WTC11 (cell line): ENCODE measurements at places on chromosomes 13 and 19.

DNA sequence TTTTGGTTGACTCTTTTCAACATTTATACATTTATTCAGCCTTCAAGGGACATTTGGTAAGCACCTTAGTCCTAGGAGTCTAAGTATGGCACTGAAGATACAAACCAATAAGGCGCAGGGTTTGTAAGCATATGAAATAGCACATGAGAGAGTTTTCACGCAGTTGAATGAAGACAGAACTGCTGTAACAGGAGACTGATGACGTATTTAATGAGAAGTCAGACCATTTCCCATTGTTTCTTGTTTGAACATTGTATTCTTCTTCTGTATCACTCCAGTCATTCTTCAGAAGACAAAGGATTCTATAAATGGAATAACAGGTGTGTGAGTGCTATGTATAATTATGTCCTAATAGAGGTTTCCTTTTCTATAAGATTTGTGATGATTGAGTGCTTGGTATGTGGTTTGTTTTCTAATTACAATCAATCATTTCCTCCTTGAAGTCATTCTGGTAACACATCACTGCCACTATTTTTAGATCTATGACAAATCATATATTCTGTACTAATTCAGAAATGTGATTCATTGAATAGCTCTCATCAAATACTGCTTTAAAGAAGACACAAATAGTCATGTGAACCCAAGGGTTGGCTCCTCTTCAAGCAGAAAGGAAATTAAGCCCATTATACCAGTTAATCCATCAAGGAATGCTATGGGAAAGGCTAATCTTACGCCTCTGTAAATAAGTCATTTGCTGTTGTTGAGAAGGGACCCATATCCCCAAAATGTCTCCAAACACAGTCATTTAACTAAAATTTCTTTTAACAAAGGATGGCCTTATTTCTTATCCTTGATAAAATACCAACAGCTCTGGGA is 222.8 kb upstream of the NBEA start:
- DNase-seq: no peak

DNA sequence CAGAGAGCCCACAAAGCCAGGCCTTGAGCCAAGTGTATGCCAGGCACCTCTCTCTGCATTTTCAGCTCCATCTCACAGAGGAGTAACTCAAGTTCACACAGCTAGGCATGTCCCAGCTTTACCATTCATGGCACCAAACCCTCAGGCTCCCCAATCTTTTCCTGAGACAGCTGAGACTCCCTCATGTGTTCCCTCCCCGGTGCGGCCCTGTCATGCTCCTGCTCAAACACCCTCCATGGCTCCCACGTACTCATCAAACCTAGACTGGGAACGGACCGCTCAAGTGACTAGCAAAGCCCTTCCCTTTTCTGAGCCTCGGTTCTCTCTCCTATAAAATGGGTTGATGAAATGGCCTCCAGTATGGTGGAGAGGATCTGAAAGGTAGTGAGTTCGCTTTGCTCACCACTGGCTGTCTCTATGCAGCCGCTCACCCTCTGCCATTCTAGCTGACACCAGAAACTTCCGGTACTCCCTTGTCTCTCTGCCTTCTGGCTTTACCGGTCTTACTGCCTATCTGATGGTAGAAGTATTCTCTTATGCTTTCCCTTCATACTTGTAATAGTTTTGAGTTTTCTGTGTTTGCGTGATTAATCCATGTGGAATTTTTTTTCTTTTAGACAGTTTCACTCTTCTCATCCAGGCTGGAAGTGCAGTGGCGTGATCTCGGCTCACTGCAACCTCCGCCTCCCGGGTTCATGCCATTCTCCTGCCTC is 7.8 kb upstream of the SLC44A2 start:
- DNase-seq: no peak

- no peak for DNase-seq
These were observed 155.7 kb upstream of the SOX1 start for GRCh38 chr13:111911121-111911720.

GRCh38 chr19:29672933-29673336 is 7.7 kb downstream of the PLEKHF1 start:
- no peak for DNase-seq

DNA sequence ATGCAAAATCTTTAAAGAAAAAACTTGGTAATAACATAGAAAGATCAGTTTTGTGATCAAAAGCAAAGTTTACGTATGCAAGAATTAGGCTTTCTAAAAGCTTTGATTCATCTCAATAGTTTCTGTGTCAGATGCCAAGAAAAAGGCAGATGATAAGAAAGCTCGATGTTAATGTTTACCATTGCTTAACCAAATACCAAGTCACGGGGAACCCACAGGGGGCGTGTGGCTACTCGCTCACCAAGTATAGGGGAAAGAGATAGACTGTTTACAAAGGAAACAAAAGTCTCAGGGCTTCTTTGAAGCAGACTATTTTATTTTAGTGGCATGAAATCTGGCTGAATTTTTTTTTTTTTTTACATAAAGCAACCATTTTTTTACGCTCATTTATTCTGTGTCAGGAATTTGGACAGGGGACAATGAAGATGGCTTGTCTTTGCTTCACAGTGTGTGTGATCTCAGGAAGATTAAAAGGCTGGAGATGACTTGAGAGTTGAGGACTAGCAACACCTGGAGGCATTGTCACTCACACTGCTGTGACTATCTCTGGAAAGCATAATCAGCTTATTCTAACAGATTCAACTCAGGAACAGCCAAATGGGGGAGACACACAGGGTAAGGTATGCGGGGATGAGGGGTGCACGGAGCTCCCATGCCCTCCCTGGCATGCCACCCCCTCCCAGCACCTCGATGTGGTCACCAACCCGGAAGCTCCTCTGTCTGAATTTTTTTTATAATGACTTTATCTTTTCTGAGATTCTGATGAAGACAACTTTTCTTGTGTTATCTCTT is 24.9 kb downstream of the RCBTB1 start:
- peak; percentile 27 for DNase-seq

- no peak for DNase-seq
These were observed 31.4 kb downstream of the NAXD start for GRCh38 chr13:110646442-110647364.

DNA sequence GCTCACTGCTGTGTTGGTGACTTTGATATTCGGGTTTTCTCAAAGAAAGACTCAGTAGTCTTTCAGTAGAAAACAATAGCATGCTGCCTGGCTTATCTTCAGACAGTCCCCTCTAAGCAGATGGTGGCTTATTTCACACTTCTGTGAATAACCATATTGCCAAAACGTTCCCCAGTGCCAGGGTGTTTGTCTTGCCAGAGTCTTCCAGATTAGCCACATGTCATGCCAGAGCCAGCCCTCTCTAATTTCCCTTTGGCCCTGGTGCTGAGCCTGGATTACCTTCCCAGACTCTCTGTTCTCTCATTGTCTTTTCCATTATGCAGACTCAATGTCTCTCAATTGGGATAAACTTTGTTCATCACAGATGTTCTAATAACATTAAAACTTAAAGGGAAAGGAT is 488.0 kb upstream of the ATXN8OS start:
- DNase-seq: no peak

- peak; percentile 88 for DNase-seq
These were observed 3.6 kb upstream of the MYO1F start for GRCh38 chr19:8580710-8581281.

- no peak for DNase-seq
These were observed 866 bp upstream of the ZSWIM4 start for GRCh38 chr19:13794398-13794756.

DNA sequence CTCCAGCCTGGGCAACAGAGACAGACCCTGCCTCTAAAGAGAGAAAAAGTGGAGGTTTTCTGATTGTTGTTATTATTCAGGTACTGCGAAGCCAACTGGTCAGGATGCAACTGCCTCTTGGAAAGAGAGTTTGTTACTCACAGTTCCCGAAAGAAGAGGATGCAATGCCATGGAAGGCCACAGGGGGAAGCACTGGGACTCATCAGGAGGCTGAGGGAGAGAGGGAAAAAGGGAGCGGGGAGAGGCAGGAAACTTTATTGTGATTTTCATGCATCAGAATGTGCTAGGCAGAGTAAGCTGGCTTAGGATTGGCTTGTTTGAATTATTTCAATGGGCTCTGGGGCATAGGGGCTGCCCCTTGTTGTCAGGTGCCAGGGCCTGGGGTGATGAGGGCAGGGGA is 27.6 kb downstream of the MYO9B start:
- DNase-seq: peak; percentile 70

DNA sequence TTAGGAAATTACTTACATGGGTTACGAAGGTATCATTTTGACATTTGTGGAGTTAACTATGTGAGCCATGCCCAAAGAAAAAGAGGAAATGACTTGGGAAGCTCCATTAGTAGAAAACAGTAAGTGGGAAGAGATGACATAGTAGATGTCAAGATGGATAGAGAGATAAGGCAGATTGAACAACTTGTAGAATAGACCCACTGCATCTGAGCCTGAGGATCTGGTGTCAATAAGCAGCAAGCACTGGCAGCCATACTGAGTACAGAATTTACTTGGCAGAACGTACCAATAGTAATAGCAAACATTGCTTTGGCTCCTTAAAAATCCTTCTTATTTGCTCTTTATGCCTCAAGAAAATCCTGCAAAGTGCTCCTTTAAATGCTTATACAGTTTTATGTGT is 203.8 kb downstream of the GPC6 start:
- DNase-seq: no peak

DNA sequence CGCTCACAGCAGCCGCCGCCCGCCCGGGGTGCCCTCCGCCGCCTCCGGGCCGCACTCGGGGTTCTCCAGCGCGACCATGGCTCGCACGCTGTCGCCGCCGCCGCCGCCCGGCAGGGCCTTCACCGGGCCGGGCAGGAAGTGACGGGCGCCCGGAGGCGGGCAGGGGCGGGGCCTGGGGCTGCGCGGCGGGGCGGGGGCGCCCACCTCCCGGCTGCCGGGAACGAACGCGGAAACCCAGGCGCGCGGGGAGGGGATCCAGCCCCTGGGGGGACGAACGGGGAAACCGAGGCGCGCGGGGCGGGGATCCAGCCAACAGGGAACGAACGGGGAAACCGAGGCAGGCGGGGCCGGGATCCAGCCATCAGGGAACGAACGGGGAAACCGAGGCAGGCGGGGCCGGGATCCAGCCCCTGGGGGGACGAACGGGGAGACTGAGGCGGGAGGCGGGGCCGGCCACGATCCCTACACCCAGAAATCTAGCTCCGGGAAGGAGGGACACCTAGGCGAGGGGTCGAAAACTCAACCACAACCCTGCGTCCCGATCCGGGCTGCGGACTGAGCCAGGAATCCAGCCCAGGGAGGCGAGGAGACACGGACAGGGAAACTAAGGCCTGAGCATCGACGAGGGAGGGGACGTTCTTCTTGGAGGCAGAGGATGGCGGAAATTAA is at the start of gene R3HDM4:
Gene R3HDM4 (minus strand): TSS at position 140 of the 669 bp plus-strand sequence. CDS start 62 bp downstream, at position 78.
- DNase-seq: peak; percentile 64

GRCh38 chr19:4717966-4718701 is 5.5 kb downstream of the DPP9 start:
- no peak for DNase-seq

GRCh38 chr19:41930926-41931592 is 2.8 kb upstream of the ERFL start:
- DNase-seq: peak; percentile 76

DNA sequence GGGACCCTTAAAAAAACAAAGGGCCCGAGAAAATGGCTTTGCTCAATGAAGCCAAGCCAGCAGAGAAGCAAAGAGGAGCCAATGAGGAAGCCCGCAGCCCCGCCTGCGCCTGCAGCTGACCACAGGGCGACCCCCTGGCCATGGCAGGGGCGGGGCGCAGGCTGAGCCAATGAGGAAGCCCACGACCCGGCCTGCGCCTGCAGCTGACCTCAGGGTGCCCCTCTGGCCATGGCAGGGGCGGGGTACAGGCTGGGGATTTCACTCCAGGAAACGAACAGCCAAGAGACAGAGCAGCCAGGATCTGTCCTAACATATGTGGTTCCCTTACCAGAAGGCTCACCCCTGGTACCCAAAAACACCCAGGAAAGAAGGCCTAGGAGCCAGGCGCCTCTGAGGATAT is 101.4 kb downstream of the STK24 start:
- peak; percentile 64 for DNase-seq

DNA sequence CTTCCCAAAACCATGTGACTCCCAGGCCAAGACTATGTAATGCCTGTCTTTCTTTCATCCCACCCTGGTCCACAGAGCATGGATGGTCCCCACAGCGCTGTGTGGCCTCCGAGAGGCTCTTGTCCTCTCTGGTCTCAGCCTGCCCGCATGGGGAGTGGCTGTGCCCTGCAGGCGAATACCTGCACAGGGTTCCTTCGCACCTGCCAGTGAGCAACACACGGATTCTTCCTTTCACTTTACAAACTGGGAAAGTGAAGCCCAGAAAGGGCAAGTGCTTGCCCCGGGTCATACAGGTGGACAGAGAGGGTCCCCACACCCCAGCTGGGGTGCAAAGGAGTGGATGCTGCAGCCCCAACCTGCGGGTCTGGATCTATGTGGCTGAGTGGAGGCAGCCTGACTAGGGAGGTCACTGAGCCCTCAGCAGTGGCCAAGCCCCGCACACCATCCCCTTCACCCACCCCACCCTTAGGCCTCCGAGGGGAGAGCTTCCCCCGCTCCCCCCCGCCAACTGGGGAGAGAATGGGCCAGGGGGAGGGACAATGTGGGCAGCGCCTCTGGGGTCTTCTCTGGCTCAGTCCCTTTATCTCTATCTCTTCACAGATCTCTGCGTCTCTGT is 747 bp upstream of the MARK4 start:
- no peak for DNase-seq

DNA sequence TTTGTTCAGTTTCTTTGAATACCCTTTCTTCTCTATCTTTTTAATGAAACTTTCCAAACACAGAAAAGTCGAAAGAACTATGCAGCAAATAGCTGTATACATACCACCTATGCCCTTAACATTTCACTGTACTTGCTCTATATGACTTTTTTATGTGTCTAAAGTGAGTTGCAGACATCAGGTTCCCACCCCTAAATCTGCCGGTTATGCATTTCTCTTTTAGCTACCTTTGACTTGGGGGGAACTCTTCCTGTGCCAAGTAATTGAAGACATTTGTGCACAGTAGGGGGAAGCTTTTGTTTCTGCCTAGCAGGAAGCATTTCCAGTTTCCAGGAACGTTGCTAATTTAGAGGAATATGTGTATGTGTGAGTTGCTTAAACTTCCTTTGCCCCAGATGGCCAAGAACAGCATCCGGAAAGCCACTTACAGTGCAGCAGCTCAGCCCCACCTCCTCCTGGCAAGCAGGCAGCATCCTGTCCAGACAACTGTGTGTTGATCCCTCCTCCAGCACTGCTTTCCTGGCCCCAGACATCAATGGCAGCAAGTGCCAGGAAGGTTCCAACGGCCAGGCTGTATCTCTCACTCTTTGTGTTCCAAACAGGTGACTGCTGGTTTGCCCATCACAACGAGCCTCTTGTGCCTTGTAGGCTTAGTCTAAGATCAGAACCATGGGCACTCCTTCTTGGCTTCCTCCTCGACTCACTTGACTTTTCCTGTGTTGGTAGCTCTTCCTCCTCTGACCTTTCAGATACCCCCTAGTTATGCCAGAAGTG is 14.7 kb upstream of the GRAMD1A start:
- DNase-seq: peak; percentile 46

DNA sequence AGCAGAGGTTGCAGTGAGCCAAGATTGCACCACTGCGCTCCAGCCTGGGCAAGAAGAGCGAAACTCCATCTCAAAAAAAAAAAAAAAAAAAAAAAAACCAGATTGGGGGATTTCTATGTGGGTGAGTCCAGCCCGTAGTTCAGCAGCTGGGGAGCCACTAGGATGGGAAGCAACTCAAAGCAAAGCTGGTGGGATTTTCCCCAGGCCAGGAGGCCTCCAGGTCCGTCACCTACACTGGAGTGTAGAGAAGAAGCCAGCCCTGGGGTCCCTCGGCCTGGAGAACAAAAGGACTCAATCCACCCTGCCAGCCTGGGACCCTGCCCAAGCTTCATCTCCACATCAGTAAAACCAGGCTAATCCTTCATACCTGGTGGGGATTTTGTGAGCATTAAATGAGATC is 121.3 kb upstream of the CACNA1A start:
- DNase-seq: no peak
